ENCODE measurements at places on chromosomes 11 and 22. TPM values are rescaled to one million over a fixed set of nuclear protein-coding genes. Genes with fewer than 3 reads are reported as not detected.

GRCh38 chr11:34546511-34547209 lies 33.1 kb upstream of the ELF5 start:
- no peaks in the 10 kb centered on the region for H3K36me3 ChIP-seq
- no peaks in the 10 kb centered on the region for H3K4me1 ChIP-seq
- H3K27ac ChIP-seq, result no peak overlapping the region
- no peak for DNase-seq

DNA sequence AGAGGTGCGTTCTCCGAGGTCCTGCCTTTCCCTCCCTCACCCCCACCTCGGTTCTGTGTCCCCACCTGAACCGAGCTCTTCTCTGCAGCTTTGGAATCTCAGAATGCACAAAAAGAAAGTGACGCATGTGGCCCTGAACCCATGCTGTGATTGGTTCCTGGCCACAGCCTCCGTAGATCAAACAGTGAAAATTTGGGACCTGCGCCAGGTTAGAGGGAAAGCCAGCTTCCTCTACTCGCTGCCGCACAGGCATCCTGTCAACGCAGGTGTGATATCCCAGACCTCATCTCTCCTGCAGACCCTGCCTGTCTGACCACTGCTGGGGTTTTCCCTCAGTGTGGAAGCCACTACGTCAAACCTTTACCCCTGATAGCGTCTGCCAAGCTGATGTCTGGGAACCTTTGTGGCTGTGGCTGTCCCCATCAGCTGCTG lies 13.9 kb downstream of the ACP2 start:
- no peak for DNase-seq
- H3K4me1 ChIP-seq, result no peaks in the 10 kb centered on the region
- no peaks in the 10 kb centered on the region for H3K27me3 ChIP-seq
- H3K36me3 ChIP-seq, result peaks cover 93% of the 10 kb centered on the region

DNA sequence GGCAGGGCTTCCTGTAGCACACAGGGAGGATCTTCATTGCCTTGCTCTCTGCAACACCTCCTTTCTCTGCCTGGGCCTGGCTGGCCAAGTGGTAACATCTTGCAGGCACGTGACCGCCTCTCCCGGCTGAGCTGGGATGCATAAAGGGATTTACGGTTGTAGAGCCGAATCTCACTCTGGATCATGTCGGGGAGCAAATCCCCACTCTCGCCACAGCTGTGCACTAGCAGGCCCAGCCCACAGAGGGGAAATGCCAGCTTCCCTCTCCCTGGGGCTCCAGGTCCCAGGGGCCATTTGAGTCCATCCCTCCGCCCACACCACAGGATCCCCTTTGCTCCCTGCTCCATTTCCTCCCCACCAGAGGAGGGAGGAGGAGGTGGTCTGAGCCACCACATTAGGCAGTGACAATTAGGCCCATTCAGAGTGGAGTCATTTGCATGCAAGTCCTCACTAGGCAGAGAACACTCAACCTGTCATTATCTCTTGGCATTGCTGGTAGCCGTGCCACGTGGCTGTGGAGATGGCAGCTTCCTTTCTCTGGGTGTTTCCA lies 196.7 kb downstream of the DSCAML1 start:
- H3K27ac ChIP-seq, result no peak overlapping the region
- H3K4me1 ChIP-seq, result no peaks in the 10 kb centered on the region
- H3K36me3 ChIP-seq, result no peaks in the 10 kb centered on the region
- no peak overlapping the region for H3K4me3 ChIP-seq
- DNase-seq, result no peak

- DNase-seq, result no peak
- peak overlapping the region; percentile 76 for H3K27ac ChIP-seq
- H3K27me3 ChIP-seq, result no peaks in the 10 kb centered on the region
- H3K4me1 ChIP-seq, result peaks cover 99% of the 10 kb centered on the region
- H3K4me3 ChIP-seq, result no peak overlapping the region
Observed at GRCh38 chr11:88178191-88178590, 2.9 kb upstream of the RAB38 start.

DNA sequence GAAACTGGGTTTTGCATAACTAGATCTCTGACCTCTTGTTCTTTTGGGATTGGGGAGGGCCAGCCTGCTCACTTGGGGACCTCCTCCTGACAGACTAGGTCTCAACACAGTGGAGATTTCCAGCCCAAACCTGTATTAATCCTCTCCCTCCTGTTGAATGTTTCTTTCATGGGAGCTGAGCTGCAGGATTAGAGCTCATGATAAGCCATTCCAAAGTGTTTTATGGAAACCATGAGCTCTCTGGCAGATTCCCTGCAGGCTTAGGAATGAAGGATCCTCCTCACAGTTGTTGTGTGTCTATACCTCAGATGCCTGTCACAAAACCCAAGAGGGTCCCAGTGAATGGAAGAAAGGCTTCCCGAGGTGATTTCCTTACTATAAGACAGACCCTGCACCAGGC lies 248.4 kb upstream of the B3GAT1 start:
- H3K27ac ChIP-seq, result no peak overlapping the region
- H3K27me3 ChIP-seq, result no peaks in the 10 kb centered on the region
- no peaks in the 10 kb centered on the region for H3K4me1 ChIP-seq
- no peak overlapping the region for H3K4me3 ChIP-seq
- no peak for DNase-seq

DNA sequence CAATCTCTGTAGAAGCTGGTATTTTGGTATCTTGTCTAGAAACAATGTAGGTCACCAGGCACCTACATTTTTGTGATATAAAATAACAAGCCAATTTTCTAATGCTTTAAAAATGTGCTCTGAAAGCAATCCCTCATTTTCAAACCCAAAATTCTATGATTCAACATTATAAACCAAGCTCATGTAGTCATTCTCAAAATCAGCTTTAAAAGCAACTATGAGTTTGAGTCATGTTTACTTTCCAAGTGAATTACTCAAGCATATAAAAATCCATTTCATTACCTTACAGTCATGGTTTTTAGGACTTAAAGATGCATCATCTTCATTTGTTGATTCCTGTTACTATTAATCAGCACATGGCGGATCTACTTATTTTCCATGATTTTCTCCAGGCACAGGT lies 216.4 kb downstream of the GRM5 start:
- no peak for DNase-seq
- no peaks in the 10 kb centered on the region for H3K27me3 ChIP-seq
- H3K4me1 ChIP-seq, result no peaks in the 10 kb centered on the region
- no peaks in the 10 kb centered on the region for H3K36me3 ChIP-seq

The WT1 gene
- not detected for total RNA-seq

The NRGN gene
- total RNA-seq, result 1.1 TPM

The DYNC2H1 gene
- 13.9 TPM for total RNA-seq

Data from esophagus squamous epithelium (tissue), 5 donors.